Fibroblast of the aortic adventitia (primary cell): ENCODE measurements at places on chromosomes 5 and 9.

- peak; percentile 40 for DNase-seq
Observed at GRCh38 chr5:149728303-149728702, 1.8 kb upstream of the PPARGC1B start.

GRCh38 chr9:35287987-35288632 is 126.3 kb downstream of the UNC13B start:
- peak; percentile 14 for DNase-seq

GRCh38 chr5:101390151-101390908 is 487.2 kb upstream of the ST8SIA4 start:
- peak; percentile 57 for DNase-seq

DNA sequence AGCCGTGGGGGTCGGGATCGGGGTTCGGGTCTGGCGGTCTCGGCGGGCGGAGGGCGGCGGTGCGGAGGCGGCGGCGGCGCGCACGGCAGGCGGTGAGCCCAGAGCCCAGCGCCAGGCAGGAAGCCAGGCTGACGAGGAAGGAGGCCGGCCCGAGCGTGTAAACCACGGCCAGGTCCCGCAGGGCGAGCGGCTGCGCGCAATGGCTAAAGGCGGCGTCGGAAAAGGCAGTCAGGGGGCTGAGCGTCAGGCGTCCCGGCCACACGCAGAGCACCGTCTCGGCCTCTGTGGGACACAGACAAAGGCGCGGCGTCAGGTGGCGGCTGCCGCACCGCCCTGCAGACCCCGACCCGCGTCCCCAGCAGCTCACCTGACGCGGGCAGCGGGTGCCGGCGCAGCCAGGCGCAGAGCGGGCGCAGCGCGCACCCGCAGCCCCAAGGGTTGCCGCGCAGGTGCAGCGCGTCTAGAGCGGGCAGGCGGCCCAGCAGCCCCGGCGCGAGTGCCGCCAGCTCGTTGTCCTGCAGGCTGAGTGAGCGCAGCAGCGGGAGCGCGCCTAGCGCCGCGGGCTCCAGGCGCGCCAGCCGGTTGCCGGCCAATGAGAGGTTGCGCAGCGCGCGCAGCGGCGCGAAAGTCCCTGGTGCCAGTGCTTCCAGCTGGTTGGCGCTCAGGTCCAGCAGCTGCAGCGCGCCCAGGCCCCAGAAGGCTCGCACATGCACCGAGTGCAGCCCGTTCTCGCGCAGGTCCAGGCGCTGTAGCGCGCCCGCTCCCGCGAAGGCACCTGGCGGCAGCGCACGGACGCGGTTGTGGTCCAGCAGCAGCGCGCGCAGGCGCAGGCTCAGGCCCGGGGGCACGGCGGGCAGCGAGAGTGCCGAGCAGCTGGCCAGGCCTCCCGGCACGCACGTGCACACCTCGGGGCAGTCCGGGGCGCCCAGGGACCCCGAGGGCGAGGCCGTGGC is 671 bp downstream of the LRRC26 start:
- peak; percentile 15 for DNase-seq

DNA sequence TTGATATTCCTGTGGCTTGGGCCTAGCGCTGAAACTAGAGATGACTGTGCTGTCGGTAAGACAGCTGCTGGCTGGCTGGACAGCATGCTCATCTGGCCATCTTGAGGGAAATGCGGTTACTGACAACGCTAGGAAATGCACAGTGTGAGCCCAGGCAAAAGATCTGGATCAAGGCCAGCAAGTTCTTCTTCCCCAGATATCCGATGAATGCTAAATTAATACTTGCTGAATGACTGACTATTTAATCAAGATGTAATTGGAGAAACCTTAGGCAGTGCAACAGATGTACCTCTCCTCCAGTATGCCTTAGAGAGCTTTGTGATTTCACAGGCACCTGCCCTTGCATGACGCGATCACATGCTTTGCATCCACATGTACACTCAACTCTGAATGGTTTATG is 659.1 kb downstream of the EFNA5 start:
- DNase-seq = no peak

DNA sequence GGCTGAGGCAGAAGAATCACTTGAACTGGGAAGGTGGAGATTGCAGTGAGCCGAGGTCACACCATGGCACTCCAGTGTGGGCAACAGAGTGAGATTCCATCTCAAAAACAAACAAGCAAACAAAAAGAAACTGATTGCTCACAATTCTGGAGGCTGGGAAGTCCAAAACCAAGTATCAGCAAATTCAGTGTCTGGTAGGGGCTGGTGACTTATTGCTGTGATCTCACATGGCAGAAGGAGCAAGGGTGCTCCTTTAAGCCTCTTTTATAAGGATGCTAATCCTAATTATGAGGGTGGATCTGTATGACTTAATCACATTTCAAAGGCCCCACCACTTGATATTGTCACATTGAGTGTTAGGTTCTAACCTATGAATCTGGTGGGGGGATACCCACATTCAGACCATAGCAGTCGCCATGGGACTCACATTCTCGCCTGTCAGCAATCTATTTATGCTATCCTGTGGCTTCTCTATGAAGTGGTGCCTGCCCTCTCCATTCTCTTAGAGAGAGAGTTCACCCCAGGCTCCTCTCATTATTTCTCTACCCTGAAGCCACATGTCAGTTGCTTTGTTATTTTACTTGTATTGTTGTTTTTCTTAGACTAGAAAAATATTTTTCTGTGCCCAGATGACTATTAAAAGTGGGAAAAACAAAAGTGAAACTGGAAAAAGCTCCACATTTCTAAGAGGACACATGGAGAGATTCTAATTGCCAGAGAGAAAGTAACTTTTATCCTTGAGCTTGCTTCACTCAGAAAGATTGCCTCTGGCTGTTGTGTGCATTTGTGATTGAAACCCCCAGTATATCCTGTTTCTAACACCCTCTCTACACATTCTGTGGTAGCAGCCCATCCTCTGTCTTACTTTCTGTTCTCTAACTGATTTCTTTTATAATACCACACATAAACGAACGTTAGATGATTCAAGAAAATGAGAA is 18.8 kb upstream of the PRLR start:
- no peak for DNase-seq

GRCh38 chr5:11815481-11815880 is 88.8 kb downstream of the CTNND2 start:
- DNase-seq = no peak

- DNase-seq = no peak
Observed at GRCh38 chr5:93401634-93402213, 179.3 kb downstream of the NR2F1-AS1 start.

DNA sequence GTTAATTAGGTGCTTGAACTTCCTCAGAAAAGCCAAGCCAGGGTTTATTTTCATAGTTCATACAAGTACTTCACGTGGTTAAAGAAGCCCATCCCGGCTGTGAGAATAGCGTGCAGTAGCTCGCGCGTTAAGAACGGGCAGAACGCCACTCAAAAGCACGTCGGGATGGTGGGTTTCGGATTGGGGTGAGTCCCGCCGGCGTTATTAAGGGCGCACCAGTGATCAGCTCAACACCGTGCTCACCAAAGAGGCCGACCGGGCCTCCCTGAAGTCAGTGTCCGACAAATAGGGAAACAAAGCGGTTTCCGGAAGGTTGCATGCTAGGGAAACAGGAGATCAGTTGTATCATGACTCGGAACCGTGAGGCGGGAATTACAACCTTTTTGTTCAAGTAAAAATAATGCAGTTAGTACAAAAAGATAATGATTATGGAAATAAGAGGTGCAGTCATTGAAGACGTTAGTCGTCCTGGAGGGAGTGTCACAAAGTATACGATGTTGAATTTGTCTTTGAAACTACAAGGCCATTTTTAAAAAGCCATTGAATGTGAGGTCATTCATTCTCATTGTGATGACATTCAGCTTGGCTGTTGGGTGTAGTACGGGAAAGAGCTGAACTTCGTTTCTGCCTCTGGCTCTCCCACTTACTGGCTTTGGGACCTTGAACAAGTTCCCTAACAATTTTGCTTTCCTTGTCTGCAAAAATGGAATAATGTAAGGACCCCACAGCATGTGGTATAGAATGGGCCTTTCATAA is 992 bp downstream of the SETD9 start:
- no peak for DNase-seq

GRCh38 chr9:117029341-117029740 is 342.2 kb downstream of the TRIM32 start:
- DNase-seq = no peak

GRCh38 chr5:138568061-138568824 is 7.0 kb downstream of the HSPA9 start:
- no peak for DNase-seq

- DNase-seq = no peak
Observed at GRCh38 chr9:94042516-94043360, 41.5 kb upstream of the PTPDC1 start.

DNA sequence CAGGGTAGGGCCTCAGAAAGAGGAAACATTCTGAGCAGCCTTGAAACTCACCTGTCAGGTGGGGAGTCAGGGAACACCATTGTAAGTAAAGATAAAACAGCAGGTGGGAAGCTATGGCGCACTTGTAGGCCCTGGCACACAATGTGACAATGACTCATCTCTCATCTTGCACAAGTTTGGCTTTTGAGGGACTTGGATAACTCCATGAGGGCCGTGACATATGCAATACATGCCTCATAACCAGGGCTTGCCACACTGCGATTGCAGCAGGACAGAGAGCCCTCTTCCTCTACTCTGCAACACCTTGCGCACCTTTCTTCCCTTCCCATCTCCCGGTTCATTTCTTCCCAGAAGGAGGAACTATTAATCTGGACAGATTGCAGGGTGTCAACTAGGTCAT is 144.9 kb downstream of the CEP120 start:
- DNase-seq = no peak

DNA sequence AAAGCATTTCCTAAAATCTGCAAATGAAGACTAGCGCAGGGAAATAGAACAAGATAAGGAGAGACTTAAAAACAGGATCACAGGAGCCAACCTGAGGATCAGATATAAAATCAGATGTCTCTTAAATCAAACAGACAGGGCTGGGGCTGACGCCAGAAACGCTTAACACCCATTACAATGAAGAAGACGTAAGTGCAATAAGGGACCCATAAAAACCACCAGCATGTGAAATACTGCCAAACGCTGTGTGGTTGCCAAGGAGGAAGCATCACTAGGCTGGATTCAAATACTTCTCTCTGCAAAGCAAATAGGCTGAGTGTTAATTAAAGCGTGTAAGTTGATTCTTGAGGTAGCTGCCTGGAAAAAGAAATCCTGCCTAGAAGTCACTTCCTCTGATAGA is 74.4 kb upstream of the ATP10B start:
- DNase-seq = no peak

GRCh38 chr9:7177383-7177782 is 419.6 kb downstream of the KDM4C start:
- peak; percentile 12 for DNase-seq

- no peak for DNase-seq
Observed at GRCh38 chr5:106522296-106522695, 1148.4 kb downstream of the EFNA5 start.

DNA sequence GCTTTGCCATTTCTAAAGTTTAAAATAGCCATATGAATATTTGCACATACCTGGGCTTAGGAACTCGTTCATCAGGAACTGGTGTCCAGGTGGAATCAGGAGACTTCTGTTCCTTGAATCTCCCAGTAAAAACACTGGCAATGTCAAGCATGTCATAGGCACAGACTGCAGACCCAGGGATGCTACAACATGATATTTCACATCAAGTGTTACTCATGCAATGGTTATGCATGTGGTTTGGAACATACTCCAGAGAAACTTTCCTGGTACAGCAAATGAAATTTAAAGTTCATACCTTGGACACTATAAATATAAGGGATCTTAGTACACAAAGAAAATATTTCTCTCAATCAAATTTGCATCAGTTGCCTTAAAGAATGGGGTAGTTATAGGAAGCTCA is 92.2 kb downstream of the SEMA6A start:
- peak; percentile 46 for DNase-seq

- DNase-seq = peak; percentile 46
Observed at GRCh38 chr9:13480693-13481092, 201.2 kb upstream of the MPDZ start.

DNA sequence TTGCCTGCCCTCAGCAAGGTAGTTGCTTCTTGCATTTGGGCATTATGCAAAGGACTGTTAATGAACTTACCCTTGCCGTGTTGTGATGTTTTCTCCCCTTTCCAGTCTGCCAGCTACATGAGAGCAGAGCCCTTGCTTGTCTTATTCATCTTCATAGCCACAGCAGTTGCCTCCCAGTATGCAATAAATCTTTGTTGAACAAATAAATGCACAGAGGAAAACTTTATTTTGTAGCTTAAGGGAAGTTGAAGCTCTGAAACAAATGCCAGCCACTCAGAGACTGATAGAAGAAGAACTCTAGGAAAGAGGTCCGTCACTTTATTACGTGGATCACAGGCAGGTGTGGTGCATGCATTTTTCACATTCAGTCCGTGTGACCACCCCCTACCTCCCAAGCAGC is 19.7 kb downstream of the MAST4 start:
- DNase-seq = no peak

DNA sequence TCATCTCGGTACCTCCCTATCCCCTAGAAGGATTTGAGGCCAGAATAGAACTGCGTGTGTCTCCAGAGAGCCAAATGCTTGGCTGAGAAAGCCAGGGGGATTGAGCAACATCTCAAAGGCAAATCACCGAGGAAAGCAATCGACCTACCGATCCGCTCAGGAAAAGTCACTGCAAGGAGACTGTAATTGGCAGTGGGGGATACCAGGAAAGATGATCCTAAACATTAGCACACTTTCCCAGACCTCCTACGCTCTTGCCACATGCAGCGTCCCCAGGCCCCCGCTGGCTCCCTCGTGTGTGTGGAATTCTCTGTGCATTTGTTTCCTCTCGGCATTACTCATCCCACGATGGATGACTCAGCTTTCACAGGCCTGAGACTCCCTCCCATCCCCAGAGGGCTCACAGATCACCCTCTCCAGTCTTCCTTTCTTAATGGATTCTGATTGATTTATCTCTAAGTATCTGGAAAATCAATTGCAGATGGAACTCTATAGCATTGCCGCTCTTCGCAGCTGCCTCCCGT is 82.2 kb upstream of the ICE1 start:
- peak; percentile 90 for DNase-seq

DNA sequence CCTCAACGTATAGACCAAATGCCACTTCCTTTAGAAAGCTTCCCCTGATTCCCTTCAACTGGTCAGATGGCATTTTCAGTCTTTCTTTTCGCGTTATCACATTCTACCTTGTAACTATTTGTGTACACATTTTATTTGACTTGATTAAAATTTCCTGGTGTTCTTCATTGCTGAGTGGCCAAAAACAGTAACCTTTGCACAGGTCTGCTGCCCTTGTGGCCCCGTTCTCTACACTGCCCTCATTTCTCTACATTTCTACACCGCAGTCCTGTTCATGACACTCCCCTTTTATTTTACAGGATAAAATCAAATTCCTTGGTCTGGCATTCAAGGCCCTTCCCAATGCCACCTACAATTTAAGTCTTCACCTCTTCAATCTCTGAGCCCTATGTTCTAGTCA is 334.2 kb upstream of the SLC30A5 start:
- no peak for DNase-seq

GRCh38 chr9:70081120-70081495 is 37.5 kb downstream of the MAMDC2 start:
- DNase-seq = peak; percentile 41

DNA sequence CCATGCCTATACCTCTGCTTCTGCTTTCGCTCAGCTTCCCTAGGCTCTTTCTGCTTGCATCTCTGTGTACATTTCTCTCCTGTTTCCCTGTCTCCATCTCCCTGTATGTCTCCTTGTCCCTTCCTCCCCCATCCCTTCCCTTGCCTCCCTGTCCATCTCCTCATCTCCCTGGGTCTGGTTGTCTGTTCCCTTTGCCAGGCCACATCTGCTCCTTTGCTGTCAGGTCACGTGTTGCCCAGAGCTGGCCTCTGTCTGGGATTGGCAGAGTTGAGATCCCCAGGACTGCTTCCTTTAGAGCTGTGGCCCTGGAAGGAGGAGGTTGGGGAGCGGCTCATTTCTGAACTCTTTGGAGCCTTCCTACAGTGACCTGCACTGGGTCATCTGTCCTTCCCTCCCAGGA is 31.8 kb upstream of the PTGS1 start:
- DNase-seq = no peak
